ENCODE measurements at places on chromosomes 13 and 19. TPM values are rescaled to one million over a fixed set of nuclear protein-coding genes. Genes with fewer than 3 reads are reported as not detected.

Gene TRAPPC6A
- total RNA-seq: 21.0 TPM

Gene OR4F17
- total RNA-seq: not detected

GRCh38 chr19:34480971-34481841, at the start of gene WTIP:
WTIP (plus strand) TSS chr19:34481758; CDS start chr19:34481975, 217 bp downstream.
- DNase-seq: no peak

Gene ONECUT3
- not detected for total RNA-seq

- no peak for DNase-seq
Measured at GRCh38 chr13:35140321-35140720, 198.3 kb downstream of the NBEA start.

Gene NCAN
- total RNA-seq: not detected

Gene CYP2S1
- total RNA-seq: 6.5 TPM

DNA sequence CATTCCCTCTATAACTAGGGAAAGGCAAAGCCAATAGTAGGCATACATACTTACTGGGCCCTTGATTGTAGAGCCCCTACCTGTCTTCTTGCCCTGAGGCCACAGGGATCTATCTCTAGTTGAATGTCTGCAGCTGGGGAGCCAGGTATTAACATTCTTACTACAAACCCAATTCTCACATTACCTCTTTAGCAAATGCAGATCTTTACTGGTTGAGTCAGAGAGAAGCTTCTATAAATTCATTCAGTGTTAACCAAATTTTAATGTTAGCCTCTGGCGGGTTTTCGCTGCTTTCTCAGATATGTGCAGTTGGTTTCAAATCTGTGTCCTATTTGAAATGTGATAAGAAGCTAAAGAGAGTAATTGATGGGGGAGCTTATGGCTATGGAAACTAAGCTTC, 43.2 kb downstream of the SERTM1 start:
- no peak for DNase-seq

Gene PPP1R13L
- 13.7 TPM for total RNA-seq

Data from omental fat pad (tissue), 4 donors.